ENCODE measurements at places on chromosomes 1 and 21.
A peak's percentile ranks its signal among the peaks of the same experiment; 100 is the strongest.

DNA sequence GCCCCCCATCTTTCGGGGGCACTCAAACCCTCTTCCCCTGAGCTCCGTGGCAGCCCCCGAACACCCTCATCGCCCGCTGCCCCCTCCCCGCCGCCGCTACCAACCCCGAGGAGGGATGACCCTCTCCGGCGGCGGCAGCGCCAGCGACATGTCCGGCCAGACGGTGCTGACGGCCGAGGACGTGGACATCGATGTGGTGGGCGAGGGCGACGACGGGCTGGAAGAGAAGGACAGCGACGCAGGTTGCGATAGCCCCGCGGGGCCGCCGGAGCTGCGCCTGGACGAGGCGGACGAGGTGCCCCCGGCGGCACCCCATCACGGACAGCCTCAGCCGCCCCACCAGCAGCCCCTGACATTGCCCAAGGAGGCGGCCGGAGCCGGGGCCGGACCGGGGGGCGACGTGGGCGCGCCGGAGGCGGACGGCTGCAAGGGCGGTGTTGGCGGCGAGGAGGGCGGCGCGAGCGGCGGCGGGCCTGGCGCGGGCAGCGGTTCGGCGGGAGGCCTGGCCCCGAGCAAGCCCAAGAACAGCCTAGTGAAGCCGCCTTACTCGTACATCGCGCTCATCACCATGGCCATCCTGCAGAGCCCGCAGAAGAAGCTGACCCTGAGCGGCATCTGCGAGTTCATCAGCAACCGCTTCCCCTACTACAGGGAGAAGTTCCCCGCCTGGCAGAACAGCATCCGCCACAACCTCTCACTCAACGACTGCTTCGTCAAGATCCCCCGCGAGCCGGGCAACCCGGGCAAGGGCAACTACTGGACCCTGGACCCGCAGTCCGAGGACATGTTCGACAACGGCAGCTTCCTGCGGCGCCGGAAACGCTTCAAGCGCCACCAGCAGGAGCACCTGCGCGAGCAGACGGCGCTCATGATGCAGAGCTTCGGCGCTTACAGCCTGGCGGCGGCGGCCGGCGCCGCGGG lies 837 bp downstream of the FOXD3 start:
- no peak for DNase-seq

- peak; percentile 73 for DNase-seq
Measured at GRCh38 chr21:42460391-42461184, 35.4 kb downstream of the RSPH1 start.

GRCh38 chr1:41242342-41243078 lies 404 bp upstream of the SCMH1 start:
- peak; percentile 18 for DNase-seq

- no peak for DNase-seq
Measured at GRCh38 chr1:60035921-60036320, 37.6 kb downstream of the C1orf87 start.

Data from lower leg skin (tissue), 4 donors.